Midbrain (tissue), 1 donor: ENCODE measurements at places on chromosomes 4 and X.

DNA sequence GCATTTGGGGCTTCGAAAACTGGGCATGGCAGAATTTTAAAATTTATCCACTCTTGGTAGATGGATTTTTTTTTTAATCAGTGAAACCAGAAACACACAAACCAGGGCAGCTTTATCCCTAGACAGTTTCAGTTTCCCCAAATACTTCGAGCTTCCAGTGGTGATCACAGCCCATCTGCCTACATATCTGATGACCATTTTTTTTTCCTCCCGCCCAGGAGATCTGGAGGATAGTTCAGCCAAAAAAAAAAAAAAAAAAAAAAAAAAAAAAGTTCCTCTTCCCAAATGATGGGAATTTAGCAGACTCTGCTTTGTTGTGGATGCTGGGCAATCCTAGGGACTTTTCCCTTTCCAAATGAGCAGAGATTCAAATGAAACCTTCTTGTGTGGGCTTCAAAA is 1.0 kb upstream of the TBC1D9 start:
- no peak for DNase-seq

GRCh38 chrX:98357146-98357545 is 1473.4 kb downstream of the RPA4 start:
- no peak for DNase-seq

DNA sequence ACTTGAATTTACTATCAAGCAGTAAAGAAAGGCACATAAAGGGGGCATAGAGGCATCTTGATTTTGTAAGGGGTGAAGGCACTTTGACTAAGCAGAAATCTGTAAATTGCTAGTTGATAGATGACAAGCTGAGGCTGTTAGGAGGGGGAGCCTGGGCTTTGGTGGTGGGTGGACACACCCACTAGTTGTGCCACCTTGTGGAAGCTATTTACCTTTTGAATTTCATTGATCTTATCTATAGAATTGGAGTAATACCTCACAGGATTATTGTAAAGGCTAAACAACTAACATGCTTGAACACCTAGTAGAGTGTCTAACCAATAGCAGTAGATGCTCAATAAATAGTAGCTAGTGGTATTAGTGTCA is 142.8 kb upstream of the KCNIP4 start:
- DNase-seq = no peak

DNA sequence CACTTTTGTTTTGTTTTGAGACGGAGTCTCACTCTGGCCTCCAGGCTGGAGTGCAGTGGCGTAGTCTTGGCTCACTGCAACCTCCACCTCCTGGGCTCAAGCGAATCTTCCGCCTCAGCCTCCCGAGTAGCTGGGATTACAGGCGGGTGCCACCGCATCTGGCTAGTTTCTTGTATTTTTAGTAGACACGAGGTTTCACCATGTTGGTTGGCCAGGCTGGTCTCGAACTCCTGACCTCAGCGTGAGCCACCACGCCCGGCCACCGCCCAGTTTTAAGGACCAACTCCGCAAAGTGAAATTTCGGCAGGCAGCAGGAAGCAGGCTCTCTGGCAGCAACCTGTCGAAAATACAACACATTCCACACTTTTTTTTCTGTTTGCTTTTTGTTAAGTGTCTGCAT is 13.4 kb downstream of the DHRSX start:
- no peak for DNase-seq
